ENCODE measurements at places on chromosomes 1 and 21.

GRCh38 chr1:59071876-59072582, 224.9 kb upstream of the FGGY start:
- DNase-seq, result no peak

DNA sequence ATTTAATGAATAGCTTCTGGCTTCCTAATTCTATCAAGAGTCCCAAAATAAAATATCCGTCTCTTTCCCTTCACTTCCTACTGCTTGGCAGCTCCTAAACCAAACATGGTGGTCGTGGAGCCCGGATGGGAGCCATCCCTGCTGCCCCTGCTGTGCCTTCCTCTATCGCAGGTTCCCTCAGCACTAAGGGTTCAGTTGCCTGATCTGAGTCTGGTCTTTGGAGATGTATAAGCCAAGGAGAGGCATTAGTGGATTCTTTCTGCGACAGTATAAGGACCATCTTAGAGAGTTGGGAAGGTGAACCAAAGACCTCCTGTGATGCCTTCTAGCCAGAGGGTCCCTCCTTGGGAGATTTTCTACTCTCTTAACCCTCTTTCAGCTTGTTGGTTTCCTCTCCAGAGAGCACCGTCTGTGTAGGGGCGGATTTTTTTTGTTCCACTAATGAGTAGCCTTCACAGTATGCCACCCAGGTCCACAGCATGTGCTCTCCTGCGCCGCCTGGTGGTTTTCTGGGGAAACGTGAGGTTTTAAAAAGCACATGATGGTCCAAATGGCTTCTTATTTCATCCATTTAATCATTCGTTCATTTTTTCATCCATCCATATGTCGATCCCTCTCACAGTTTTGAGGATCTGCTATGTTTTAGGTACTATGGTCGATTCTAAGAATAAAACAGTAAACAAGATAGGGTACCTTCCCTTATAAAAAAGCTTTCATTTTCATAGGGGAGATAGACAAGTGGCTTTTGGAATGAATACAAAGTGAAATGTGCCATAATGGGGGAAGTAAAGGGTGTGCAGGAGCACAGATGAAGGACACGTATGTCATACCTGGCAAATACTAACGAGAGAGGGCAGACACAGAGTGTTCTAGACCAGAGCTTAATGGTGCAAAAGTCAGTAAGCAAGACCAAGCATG, 71.0 kb downstream of the NFASC start:
- DNase-seq, result peak; percentile 49

- DNase-seq, result no peak
These were observed 62.4 kb upstream of the TTLL7 start for GRCh38 chr1:84061336-84061735.

DNA sequence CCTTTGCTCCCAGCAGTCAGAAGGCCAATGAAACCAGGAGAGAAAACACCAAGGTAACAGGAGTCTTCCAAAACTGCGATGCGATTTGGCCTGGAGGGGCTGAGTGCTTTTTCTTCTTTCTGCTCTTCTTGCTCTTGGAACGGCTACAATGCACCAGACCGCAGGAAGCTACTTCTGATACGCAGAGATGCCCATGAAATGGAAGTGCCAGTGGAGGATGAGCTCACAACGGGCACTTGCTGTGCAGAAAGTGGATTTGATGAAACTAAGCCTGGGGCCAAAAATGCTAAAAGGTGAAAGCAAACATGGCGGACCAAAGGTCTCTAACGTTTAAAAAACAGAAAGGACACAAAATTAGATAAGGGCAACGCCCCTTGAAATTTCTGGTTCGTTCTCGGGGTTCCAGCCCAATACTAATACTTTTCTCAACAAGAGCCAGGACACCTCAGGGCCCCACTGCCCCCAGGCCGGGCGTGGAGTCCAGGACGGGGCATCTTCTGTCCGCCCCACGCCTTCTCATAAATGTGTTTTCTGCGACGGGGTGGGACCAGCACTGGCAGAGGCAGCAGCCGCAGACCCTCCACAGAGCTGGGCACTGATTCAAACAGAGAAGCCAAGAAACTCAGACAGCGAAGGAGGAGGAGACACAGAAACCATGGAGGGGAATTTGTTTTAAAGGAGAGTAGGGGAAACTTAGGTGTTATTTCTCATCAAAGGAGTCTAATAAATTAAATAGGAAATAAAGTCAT, 101.3 kb downstream of the CRYAA start:
- no peak for DNase-seq

GRCh38 chr1:17163789-17164666, 40.9 kb upstream of the PADI1 start:
- DNase-seq, result no peak

GRCh38 chr1:1614204-1614953, 921 bp upstream of the MIB2 start:
- peak; percentile 47 for DNase-seq

DNA sequence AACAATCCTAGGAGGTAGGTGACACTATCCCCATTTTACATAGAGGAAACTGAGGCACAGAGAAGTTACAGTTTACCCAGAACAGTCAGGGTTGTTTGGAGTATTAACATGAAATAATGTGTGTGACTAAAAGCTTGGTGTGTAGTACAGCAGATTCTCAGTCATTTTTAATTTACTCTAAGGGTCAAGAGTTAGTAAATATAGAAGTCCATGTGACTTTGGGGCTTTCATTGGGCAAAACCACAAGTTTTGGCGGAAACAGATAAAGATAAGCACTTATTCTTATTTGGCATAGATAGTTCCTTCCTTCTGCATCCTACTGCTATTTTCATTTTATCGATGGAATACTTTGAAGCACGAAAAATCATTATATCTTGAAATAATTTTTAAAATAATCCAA, 128.5 kb downstream of the DNM3 start:
- no peak for DNase-seq

DNA sequence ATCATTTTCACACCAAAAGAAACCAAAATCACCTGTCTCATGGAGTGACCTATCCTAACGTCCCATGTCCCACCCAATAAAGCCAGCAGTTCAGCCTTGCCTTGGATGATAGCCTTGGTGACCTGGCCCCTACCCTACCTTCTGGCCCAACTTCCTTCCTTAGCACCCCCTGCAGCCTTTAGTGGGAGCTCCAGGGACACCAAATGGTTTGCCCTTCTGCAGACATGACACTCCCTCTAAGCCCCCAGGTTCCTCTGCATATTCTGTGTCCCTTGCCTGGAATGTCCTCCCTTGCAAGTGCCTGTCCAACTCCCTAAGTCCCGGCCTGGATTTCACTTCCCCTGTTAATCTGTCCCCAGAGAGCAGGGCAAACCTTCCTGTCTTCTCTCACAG, 2.2 kb downstream of the SLFNL1 start:
- DNase-seq, result no peak

GRCh38 chr1:14108356-14109275, 408.6 kb downstream of the PRDM2 start:
- DNase-seq, result no peak

DNA sequence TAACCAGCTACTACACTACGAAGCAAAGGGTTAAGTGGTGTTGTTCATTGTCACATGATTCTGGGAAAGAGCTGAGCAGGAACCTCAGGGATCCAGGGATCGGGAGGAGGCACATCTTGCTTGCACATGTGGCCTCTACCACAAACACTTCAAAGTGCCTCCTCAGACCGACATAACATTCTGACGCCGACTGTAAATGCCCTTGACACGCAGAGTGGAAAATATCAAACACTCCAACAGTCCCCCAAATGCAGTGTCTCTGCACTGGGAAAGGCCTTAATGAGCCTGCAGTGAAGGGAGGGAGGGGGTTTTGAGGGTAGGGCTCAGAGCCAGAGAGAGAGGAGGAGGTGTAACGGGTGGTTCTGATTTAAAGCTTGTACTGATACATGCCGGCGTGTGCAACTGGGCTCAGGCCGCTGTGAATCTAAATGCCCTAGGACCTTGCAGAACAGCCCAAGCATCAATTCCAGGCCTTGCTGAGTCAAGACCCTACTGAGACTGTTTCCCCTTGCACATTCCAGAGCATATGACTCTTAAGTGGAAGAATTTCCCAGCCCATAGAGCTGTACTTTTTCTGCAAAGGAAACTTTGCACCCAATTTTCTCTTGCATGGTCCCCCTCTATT, 163.7 kb downstream of the NTMT2 start:
- no peak for DNase-seq

All from activated T-cell treated with anti-CD3 and anti-CD28 coated beads for 48 hours (primary cell).